HFF-Myc (cell line): ENCODE measurements at places on chromosomes 16 and 17.

DNA sequence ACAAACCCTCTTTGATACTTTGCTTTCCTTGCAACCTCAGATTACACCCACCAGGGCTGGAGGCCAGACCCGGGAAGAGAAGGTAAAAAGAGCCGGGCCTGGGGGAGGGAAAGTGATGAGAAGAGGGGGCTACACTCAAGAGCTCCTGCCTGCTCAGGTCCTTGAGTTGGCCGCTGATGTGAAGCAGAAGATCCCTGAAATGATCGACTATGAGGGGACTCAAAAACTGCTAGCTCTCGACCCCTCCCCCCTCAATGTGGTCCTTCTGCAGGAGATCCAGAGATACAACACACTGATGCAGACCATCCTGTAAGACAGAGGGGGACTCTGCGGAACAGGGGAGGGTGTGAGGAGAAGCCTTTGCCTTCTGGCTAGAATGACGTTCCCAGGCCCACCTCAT, 2.8 kb upstream of the KDM6B start:
- DNase-seq = no peak

DNA sequence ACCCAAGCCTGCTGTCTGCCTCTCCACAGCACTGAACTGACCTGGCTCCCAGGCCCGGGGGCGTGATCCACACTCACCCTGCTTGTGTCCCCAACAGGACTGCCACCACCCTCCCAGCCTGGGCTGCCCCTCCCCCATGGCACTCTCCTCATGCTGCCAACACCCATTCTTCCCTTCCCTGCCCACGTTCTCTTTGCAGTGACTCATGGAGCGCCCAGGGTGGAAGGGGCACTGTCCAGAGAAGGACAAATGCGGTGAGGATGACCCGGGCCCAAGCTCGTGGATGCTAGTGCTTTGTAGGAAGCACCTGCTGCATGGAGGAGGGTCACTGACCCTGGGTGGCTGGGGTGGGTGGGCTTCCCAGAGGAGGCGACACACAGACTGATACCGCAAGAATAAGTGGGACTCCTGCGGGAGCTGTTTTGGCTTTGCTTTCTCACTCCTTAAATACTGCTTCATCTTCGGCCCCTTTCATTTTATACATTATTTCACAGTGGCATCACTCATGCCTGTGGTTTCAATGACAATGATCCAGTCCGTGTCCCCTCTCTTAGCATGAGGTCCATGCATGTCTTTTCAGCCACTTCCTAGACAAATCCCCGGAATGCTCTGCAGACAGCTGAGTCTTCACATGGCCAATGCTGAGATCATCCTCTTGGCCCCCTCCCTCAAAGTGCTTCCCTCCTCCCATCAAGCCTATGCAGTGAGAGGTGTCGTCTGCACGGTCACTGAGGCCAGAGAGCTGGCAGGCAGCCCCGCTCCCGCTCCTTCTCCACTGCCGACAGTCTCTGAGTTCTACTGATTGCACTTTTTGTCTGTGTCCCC, 17.6 kb downstream of the CDK5R1 start:
- DNase-seq = no peak

- no peak for DNase-seq
Measured at GRCh38 chr17:45283711-45284110, 21.8 kb upstream of the SPATA32 start.

DNA sequence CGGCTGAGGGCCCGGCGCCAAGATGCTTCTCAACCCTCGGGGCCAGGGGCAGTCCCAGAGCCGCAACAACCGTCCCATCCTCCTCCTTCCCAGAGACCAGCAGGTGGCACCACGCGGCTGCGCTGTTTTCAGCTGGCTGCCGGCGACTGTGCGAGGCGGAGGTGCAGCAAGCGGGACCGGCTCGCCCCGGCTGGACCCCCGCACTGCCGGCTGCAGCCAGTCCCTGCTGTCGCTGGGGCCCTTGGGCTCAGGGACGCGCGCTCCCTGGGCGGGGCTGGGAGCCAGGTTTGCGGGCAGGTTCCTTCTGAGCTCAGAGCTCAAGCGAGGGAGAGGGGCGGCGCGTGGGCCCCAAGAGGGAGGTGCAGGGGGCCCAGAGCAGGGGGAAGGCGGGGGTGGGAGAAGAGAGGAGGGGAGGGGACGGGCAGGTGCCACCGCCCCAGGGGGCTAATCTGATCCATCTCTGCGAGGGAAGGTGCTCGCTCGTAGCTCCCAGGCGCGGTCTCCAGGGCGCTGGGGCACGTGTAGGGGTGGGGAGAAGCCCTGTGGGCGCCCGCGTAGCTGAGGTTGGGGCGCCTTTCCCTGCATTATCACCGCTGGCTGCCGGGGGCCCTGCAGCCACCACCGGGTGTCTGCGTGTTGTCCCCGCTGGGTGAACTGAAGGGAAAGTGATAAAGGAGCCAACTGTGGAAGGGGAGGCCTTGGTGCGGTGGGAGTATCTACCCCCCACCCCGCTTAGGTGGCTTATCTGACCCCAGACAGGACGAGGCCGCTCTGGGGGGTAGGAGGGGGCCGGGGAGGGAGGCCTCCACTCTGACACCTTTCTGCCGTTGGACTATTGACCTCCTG, 24.2 kb downstream of the STAT5A start:
- peak; percentile 63 for DNase-seq

GRCh38 chr17:22217135-22217534, 524.8 kb downstream of the KCNJ18 start:
- no peak for DNase-seq

DNA sequence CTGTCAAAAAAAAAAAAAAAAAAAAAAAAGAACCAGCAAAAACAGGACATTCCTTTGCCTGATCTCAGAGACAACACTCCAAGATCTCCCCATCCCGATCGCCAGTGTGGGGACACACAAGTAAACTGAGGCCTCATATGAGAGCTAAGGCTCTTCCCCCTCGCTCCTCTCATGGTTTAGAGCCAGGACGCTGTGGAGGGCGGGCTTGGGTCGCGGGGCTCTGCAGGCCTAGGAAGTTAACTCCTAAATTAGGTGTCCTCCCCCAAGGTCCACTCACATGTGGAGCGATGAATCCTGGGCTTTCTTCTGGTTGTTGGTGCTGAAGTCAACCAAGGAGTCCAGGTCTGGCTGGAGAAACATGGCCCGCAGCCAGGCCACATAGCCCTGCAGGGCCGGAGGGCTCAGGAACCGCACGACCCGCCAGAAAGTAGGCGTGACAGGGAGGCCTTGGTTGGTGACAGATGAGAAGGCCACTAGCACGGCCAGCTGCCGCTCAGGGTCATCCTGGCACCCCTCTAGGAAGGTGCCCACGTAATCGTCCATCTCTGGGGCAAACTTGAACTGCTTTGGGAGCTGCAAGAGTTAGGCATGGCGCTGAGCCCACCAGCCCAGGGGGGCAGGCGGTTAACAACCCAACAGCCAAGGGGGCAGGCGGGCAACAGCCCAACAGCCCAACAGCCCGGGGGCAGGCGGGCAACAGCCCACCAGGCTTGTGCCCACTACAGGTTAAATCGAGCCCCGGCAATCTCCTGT, 5.2 kb downstream of the MYBBP1A start:
- DNase-seq = no peak

DNA sequence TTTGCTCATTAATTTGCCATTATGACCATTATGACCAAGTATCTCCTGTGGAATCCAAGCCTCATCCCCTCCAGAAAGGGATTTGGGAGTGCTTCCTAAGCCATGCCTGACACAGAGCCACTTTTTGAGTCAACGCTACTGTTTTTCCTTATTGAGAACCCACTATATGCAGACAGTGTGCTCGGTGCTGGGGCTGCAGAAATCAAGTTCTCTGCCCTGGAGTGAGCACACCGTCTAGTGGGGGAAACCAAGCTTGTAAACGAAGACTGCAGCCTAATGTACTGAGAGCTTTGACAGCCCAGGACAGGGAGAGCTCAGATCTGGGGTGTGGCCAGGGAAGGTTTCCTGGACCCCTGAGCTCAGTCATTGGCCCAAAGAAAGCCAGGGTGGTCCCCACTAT, 111.0 kb downstream of the ENGASE start:
- DNase-seq = no peak

GRCh38 chr17:30964876-30965275, 6.0 kb upstream of the RNF135 start:
- no peak for DNase-seq

DNA sequence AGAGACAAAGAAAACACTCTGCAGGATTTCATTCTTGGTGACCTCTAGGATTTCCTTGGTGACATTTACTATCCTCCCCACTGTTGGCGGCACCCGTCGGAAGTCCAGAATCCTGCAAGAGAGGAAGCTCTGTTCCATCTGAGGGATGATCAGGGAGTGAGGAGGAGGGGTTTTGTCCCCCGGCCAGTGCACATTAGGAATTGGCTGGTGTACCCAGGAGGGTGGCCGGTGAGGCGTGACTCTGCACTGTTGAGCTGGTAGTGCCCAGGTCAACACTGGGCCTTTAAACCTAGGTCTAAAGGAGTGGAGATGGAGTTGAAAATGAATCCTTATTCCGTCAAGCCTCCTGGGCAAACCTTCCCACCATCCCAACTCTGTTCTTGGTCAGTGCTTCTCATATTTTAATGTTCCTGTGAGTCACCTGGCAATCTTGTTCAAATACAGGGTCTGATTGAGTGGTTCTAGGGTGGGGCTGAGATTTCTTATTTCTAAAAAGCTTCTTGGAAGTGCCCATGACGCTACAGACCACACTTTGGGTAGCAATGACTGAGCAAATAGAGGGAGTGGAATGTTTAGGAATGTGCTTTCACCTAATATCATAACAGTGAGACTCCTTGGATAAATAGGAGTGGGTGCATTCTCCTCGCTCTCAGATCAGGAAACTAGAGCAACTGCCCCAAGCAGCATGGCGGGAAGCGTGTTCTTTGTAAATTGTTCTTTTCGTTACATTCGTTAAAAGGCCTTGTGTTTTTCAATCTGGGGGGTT, 30.7 kb downstream of the PRKAR1A start:
- no peak for DNase-seq

GRCh38 chr16:6059671-6060070, 962.1 kb upstream of the EEF2KMT start:
- no peak for DNase-seq

DNA sequence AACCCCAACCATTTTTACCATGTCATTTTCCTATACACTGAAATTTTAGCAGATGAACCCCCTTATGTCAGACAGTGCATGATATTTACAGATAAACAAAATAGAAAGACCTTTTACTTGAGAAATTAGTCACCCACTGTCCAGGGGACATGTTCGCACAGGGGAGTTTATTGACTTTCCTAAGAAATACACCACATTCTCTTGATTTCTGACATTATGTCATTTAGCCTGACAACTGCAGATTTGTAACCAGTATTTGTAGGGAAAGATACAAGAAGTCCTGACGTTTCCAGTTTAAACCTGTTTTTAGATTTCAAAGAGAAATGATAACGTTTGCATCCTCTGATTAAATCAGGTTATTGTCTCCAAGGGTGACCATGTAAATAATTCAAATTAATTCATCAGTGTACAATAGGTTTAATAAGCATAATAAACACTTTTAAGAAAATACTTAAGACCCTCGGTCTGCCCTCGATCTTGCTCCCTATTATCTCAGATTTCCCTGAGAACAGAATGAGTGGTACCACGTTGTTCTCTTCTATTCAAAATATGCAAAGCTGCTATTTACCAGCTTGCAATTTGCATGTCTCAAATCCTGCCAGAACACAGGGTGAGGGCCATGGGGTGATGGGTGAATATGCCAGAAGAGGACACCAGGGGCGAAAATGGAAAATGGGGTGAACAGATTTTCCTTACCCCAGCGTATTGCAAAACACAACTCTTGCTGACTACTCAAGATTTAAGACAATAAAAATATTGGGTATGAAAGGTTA, 2.1 kb upstream of the LYRM9 start:
- DNase-seq = no peak

DNA sequence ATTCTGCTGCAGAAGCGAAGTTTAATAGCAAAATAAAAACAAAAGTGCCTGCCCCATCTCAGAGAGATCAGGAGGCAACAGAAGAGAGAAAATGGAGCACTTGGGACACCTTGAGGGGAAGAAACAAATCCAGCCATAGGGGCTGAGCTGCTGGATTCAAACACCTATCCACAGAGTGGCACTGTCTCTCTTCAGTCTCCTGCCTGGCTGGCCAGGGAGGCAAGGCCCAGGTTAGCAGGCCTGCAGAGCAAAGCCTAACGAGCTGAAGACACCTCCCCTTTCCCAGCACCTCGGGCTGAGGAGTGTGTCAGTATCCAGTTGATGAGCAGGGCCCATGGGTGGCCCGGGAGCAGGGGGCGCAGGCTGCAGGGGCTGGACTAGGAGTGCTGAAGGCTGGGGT, 8.8 kb upstream of the KRT31 start:
- DNase-seq = no peak

GRCh38 chr16:25691519-25692091, at the start of gene HS3ST4:
TSS of gene HS3ST4 (plus strand) at chr16:25691959.
- DNase-seq = no peak

DNA sequence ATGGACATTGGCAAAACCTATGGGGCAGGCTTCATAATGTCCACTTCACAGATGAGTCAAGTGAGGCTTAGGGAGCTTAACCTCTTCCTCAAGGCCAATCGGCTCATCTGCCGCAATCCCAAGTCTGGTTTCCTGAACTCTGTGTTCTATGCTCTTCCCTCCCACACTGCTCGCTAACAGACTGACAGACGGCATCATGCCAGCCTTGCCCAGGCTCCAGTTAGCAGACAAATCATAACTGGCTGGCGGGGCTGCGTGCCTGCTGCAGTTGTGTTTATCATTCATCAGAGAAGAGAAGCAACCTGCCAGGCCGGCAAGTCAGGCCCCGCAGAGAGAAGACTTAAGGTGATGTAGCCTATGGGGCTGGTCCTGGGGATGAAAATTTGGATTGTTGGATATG, 216.2 kb upstream of the ASIC2 start:
- no peak for DNase-seq

- DNase-seq = no peak
Measured at GRCh38 chr17:81869221-81870130, 1.7 kb downstream of the ARHGDIA start.

GRCh38 chr17:7977039-7977438, 25.4 kb upstream of the GUCY2D start:
- DNase-seq = no peak

GRCh38 chr16:72924537-72924926, 123.4 kb downstream of the ZFHX3 start:
- no peak for DNase-seq

DNA sequence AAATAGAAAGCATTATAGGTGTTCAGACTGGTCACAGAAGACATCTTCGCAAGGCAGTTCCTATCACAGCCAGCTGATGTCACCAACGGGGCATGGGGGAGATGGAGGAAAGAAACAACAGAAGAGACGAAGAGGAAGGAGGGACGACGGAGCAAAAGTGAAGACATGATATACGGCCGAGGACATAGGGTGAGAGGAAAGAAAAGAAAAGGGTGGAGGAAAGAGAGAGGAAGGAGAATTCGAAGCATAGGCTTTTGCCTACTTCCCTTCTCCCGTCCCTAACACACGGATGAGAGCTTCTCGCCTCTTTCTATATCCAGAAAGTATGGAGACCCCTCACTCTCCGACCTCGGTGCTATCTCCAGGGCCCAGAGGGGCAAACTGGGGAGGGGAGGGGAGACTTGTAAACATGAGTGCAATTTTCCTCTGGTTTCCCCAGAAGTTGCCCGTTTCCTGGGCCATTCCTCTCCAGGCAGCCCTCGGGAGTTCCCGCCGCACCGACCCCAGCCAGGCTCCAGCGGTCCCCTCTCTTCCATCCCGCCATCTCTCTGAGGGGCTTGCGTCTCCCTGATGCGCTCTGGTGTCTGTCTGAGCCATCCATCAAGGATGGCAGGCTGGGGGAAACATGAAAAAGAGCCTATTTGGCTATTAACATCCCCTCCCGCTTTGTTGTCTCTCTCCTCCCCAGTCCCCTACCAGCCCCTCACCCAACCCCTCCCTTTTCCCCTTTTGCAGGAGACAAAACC, 26.0 kb downstream of the COPZ2 start:
- no peak for DNase-seq
